ENCODE measurements at places on chromosomes 3 and 15.
A peak's percentile ranks its signal among the peaks of the same experiment; 100 is the strongest.

GRCh38 chr3:113697500-113698090 lies 1.2 kb upstream of the USF3 start:
- DNase-seq = peak; percentile 25

DNA sequence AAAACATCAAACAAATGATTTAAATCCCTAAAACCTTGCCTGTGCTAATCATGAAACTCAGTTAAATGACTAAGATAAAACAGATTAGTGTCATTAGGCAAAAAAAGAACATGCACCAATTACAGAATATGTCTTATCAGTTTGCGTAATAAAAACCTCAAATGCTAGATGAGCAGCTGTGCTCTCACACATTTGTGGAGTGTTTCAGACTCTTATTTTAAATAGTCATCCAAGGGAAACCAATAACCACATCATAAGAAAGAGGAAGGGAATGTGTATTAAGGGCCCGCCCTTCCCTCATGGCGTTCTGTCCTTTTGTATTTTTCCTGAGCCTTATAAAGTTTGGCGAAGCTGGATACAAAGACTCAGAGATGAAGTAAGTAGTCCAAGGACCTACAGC lies 6.6 kb downstream of the SAMMSON start:
- DNase-seq = no peak

DNA sequence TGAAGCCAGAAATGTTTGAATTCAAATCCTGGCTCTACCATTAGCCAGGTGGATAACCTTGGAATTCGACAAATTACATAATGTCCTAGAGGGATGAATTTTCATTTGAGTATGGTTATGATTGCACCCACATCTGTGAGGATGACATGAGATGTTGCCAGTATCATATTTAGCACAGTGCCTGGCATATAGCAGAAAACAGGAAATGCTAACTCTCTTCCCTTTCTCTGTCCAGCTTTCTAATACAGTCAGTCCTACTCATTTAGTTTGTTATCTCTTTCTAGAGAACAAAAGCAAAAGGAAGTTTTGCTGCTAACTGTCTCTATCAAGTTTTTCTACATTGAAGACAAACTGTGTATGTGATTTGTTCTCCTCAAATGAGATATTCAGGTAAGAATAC lies 231.7 kb downstream of the CPNE4 start:
- no peak for DNase-seq

DNA sequence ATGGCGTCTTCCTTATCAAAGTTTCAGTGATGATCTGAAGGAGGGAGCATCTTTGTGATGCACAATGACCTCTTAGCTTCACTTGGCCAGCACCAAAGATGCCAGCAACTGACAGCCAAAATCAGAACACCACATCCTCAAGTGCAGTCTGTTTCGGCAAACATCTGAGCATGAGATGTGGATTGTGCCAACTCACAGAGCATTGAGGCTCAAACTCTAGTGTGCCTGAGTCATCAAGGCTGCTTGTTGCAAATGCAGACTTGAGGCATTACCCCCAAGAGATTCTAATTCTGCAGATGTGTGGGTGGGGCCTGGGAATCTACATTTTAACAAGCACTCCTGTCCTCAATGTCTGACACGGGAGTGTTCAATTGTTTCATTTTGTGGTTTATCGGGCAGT lies 35.8 kb downstream of the ABHD5 start:
- no peak for DNase-seq

GRCh38 chr15:27361438-27361837 lies 390.5 kb downstream of the GABRG3 start:
- DNase-seq = no peak

DNA sequence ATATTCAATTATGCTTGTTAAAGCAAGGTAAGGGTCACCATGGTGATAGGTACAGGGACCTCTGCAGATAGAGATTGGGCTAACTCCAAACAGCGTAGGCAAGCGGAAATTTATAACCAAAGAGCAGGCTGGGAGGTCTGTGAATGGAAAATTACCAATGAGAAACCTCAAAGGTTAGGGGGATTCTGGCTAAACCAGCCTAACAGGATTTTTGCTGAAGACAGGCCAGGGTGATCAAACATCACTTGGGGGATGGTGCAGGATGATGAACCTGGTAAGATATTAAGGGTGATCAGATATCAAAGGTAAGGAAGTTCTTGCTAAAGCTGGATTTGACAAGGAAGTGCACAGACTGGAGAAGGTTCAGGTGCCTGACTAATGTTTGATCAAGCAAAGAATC lies 35.3 kb upstream of the SNRPN start:
- no peak for DNase-seq

DNA sequence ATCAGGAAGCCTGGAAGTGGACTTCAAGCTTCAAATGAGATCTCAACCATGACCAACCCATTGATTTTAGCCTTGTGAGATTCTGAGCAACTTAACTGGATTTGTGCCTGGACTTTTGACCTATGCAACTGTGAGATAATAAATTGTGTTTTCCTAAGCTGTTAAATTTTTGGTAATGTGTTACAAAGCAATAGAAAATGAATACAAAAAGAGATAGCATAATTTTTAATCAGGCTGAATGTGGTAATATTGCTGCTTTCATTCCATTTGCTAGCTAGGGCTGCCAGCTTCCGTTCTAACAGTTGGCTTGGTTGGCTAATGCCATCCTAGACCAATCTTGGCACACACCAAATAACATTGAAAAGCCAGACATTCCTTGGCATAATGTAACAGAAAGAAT lies 12.2 kb downstream of the PROS1 start:
- no peak for DNase-seq

- DNase-seq = no peak
These were observed 199.6 kb downstream of the ATP10A start for GRCh38 chr15:25663515-25663914.

DNA sequence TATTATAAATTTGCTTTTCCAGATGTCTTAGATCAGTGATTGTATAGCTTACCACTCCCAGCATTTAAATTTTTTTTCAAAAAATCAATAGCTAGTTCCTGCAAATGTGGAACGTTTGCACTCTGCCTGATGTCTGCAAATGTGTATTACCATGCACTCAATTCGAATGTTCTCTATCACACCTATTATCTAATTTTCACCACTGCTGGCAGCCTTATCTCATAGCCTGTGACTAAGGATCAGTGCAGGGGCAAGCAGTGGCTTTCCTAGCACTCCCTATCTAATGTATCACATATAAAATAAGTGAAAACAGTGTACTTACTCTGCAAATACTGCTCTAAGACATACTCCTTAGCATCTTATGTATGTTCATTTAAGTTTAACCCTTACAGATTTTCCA lies 196.3 kb upstream of the PLSCR5 start:
- no peak for DNase-seq

DNA sequence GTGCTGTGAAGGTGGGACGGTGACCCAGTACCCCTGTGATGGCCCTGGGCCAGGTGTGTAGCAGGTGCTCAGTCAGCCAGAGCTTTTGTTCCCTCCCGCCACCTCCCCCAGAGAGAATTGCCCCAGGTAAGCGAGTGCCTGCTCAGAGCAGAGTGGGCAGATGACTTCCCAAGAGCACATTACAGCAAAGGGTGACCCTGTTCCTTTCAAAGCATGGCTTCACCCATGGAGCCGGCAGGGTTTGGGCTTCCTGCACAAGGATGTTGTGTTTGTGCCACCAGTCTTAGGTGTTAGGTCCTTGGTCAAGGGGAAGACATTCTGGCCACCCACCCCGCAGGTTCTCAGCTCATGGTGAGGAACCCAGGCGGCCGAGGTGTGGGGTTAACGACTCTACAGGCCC lies 30.7 kb downstream of the SLC6A6 start:
- peak; percentile 33 for DNase-seq

DNA sequence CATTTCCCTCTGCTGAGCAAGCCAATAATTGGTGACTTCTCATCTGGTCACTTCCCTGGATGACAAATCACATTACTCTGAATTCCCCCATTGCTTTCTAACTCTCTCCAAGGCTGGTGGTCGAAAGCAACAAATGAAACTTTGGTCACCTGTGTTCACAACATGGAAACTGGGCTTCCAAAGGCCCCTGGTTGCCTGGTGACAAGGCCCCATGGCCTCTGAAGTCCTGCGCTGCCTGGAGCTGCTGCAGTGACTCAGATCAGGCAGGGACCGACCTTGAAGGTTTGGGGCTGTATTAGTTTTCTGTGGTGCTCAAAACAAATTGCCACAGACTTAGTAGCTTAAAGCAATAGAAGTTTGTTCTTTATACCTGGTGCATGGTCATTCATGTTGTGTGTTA lies 345.3 kb downstream of the WDR72 start:
- no peak for DNase-seq

DNA sequence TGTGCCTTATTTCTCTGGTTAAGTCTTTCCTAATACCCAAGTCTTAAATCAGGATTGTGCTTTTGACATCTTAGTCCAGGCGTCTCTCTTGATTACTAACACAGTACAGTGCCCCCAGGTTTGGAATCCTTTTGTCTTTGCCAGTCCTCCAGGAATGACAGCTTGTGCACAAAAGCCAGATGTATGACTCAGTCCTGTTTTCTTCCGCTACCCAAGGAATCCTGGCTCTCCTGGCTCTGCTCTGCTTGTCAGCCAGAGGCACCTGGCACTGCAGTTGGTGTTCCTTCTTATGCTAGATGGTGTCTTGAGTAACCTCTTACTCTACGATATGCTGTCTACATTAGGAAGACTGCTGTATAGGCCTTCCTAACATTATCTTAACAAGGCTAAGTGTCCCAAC lies 728.2 kb upstream of the NECTIN3 start:
- no peak for DNase-seq

DNA sequence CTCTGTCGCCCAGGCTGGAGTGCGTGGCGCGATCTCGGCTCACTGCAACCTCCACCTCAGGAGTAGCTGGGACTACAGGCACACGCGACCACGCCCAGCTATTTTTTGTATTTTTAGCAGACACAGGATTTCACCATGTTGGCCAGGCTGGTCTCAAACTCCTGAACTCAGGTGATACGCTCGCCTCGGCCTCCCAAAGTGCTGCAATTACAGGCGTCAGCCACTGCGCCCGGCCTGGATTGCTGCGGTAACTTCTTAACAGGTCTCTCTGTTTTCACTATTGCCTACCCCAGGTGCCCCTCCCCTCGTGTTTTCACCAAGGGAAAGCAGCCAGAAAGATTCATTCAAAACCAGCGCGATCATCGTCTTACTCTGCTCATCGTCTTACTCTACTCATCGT lies 10.5 kb downstream of the ADAMTS7 start:
- DNase-seq = no peak

DNA sequence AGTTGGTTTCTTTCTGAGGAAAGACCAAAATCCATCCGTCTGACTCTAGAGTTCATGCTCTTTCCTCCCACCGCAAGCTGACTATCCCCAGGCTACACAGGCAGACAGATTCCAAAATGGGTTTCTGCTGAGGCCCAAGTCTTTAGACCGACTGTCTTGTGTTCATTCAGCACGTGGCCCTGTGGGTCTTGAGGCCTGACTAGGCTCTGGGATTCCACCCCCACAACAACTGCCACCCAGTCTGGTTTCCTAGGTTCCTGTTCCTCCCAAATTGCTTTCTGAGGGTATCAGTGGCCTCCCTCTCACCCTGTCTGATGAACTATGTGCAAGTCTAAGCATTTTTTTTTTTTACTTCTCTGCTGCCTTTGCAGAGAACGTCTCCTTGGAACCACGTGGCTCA lies 67.7 kb downstream of the CYP19A1 start:
- no peak for DNase-seq

Measured in CD4-positive, alpha-beta T cell treated with Interleukin-17A for 1 hour (primary cell).